GM20000 (cell line): ENCODE measurements at places on chromosomes 13 and 19.

DNA sequence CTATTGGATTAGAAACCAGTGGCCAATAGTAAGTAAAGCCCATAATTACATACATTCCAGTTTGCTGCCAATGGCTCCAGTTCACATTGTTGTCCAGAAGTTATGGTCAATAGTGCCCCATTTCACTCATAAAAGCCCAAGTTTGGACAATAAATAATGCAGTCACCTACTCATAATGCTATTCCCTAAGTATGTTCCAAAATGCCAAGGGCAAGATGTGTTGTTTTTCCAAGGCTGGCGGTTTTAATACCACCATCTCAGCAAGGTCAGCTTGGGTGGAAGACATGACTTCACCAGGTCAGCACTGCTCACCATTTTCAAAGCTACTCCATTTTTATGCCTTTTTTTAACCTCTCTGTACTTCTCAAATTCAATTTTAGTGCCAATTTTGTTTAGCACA is 32.7 kb downstream of the KCTD12 start:
- no peak for DNase-seq

DNA sequence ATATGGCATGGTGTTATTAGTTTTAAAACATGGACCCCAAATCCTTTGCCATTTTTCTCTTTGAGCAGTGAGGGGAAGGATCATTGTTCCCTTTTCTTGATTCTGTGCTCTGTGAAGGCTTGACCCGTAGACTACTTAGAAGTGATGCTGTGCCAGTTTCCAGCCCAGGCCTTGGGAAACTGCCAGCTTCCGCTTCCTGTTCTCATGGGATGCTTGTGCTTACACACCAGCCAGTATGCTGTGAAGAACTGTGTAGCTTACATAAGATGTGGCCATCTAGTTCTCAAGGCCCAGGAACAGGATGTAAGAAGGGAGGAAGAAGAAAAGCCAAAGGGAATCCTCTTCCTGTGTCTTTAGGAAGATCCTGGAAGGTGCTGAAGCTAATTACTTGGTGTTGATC is 180.9 kb downstream of the PCCA start:
- DNase-seq = no peak

DNA sequence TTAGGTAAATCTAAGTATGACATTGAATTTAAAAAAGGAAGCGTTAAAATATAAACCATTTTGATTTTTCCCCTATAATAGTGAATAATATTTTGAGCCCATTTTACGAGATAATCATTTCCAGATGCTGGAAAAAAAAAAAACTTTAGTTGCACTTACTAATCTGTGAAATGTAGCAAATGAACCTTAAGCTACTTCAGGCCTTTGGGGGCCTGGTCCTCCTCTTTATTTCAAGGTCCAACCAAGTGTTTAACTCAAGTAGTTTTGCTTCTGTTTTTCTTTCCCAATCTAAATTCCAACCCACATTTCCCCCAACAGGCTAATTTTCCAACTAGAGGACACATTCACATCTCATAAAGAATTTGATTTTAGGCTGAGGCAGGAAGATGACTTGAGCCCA is 101.2 kb downstream of the TNFRSF19 start:
- DNase-seq = no peak

- DNase-seq = no peak
These were observed 10.4 kb downstream of the ATP4B start for GRCh38 chr13:113647351-113648215.

GRCh38 chr19:21321134-21321533 is 8.1 kb downstream of the ZNF708 start:
- no peak for DNase-seq

- DNase-seq = no peak
These were observed 18.1 kb downstream of the CEBPA start for GRCh38 chr19:33284146-33284643.

DNA sequence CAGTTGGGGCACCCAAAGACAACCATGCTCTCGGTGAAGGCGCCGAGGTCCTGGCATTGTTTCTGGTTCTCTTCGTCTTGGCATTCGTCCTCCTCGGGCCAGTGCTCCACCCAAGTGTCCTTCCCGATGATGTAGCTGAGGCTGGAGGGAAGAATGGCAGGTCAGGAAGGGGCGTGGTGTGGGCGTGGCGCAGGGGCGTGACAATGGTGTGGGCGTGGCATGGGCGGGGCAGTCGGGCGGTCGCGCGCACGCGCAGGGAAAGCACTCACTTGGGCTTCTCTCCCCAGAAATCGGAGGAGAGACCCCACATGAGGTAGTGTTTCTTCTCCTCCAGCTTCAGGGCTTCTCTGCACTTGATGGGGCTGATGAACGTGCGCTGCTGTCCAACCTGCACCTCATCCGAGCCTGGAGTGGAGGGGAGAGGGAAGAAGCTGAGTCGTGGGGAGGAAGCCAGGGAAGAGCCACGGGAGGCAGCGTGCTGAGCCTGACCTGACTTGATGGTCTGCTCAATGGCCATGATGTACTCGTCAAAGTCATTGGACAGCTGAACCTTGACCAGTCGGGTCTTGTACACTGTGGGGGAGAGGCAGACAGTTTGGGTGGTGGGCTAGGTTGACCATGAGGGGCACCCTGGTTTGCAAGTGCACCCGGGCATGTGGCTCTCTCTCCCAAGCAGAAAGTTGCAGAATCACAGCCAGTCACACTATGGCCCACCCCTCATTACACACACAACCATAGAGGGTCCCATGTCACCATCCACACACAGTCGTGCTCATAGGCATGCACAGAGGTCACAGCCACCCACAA is 8.1 kb upstream of the TNFSF14 start:
- DNase-seq = peak; percentile 66

GRCh38 chr19:30799865-30800755 is 427.9 kb downstream of the ZNF536 start:
- peak; percentile 26 for DNase-seq

GRCh38 chr13:110597041-110597689 is 18.2 kb upstream of the NAXD start:
- no peak for DNase-seq

DNA sequence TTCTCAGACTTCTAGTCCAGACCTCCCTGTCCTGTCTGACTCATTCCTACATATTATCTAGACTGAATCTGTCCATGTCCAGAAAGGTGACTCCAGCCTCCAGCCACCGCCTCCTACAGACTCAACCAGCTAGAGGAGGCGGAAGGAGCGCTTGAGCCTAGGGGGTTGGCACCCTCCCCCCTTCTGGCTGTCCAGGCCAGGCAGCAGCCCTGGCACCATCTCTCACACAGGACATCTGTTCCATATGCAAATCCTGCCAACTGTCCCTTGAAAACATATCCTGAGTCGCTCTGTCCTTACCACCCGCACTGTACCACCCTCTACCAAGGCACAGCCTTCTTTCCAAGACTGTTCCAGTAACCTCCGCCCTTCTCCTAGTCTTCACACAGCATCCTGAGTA is 150.7 kb upstream of the WASF3 start:
- DNase-seq = no peak
